ENCODE measurements at places on chromosomes 12 and 14.

GRCh38 chr12:57165741-57166140 lies 18.3 kb upstream of the LRP1-AS start:
- DNase-seq, result no peak

DNA sequence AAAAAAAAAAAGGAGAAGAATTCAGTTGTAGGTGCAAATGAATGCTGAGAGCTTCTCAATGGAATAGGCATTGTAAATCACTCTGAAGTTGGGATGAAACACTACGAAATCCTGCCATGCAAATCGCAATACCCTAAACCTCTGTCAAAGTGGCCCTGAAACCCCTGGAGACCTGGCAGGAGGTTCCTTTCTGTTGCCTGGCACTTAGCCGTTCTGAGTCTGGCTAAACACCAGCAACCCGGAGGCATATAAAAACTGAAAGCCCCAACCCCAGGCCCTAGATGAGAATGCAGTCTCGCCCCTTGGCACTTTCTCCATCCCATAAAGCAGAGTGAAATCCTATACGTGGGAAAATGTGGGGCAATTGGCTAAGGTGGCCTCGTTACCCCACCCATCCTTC lies 151.5 kb upstream of the PARP11 start:
- DNase-seq, result no peak

DNA sequence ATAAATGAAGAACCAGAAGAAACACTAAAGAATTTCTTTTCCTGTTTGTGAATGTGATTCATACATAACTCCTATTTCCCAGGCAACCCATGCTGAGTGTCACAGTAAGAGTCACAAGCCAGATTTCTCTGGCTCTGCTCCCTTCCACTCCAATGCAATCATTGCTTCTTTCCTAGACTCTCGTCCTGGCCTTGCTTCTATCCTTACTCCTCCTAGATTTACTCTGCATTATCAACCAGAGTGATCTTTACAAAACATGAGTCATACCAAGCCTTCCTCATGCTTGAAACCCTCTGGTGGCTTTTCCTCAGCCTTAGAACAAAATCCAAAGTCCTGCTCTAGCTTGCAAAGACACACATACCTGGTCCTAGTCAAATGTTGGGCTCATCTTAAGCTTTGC lies 13.3 kb downstream of the IL22 start:
- DNase-seq, result no peak

DNA sequence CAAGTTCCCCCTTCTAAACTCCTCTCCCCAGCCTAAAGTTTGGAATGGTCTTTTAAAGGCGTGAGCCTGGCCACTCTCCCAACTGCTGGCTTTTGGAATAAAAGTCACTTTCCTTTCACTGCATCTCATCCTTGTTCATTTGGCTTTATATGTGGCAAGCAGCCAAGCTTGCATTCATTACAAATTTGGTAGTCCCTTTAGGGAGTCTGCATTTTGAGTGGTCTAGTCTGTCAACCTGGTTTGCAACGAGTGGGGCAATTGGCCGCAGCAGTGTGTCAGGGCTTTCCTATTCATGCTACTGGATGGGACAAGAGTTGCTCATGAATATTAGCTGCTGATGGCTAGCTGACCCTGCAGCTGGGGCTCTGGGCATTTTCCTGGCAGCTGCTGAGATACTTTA lies 57.0 kb downstream of the CATSPERB start:
- DNase-seq, result no peak

- DNase-seq, result no peak
Observed at GRCh38 chr12:92080911-92081285, 64.7 kb downstream of the BTG1 start.

DNA sequence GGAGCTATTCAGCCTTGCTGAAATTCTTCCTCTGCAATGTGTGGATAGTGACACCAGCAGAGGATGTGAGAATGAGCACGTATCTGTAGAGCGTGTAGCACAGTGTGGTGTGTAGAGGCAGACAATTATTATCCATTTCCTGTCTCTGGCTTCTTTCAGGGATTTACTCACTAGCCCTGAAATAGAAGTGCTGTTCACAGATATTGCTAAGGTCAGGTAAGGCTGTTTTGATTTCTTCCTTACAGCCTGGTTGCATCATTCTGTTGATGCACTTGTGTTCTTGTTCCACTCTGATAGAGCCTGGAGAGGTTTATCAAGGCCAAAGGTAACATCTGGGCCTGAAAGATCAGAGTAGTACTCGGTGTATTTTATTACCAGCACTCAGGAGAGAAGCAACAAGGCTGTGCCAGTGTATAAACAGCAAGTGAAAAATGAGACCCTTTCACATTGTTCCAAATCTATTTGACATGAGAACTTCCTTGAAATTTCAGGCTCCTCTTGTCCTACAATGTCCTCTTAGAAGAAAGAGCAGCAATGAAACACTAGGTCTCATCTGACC lies 16.7 kb downstream of the ARG2 start:
- DNase-seq, result no peak

GRCh38 chr14:52987042-52987441 lies 36.2 kb upstream of the FERMT2 start:
- no peak for DNase-seq

DNA sequence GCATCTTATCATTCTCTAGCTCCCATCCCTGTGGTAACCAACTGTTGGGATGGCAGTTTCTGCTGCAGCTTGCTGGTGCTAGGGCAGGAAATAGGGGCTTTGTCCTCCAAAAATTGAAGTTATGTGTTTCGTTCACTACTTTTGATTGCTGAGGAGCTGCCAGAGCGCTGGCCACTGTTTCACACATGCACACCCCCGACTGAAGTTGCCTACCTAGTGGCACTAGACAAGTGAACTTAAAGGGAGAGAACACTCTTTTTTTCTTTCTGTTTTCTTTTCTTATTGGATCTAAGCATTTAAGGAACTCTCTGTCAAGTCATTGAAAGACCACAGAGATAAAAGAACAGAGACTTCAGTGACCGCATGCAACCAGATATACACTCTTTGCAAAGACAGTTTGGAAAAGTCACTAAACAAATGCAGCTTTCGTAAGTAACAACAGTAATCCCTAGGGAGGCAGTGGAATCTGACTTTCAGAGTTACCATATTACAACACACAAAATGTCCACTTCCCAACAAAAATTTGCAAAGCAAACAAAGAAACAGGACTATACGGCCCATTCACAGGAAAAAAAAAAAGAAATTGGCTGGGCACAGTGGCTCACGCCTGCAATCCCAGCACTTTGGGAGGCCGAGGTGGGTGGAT lies 12.0 kb downstream of the TFCP2 start:
- DNase-seq, result no peak

GRCh38 chr12:123427036-123427769 lies 9.3 kb downstream of the RILPL2 start:
- DNase-seq, result no peak
